ENCODE measurements at places on chromosomes 6 and 20.

DNA sequence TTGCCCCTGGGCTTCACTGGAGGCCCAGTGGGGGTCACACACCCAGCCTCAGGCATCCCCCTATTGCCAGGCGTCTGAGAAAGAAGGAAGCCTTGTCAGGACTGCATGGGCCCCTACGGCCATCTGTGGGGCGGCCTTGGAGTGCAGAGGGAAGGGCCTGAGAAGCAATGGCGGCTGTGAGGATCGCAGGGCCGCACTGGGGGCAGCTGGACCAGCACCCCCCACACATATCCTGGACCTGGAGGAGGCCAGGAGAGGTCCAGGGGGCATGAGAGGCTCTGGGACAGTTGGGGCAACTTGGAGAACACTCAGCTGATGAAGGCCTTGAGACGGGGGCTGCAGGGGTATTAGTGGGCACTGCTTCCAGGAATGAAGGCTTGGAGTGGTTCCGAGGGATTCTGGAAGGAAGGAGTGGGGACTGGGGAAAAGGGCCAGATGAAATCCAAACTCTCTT is 16.5 kb downstream of the MDFI start:
- DNase-seq: no peak

DNA sequence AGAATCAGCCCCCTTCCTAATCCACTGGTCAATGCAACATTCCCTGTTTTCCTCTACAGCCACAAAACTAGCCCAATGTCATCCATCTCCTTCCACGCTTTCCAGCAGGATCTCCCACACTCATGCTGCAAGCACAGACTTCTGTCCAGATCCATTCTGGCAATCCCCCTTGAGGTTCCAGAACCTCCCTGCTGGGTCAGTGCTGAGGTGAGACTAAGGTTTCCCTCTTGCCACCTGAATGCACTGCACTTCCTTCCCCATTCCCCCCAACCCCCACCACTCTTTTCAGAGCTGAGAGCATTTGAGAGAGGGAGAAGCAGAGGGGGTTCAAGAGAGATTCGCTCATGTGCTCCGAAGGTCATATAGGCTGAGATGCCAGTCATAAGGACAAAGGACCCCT is 43.9 kb downstream of the EBF4 start:
- DNase-seq: no peak

DNA sequence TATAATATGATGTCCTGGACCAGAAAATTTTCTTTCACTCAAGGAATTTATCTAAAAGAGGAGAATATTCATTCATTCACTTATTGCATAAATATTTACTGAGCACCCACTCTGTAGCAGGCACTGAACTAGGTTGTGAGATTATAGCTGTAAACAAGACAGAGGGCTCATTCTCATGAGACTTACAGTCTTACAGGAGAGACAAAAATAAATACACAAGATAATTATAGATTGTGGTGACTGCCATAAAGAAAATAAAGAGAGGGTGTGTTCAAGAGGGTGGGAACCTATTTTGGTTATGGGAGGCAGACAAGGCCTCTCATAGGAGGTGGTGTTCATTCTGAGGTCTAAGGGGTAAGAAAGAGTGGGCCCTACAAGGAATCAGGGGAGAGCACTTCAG is 109.9 kb upstream of the SUPT3H start:
- no peak for DNase-seq

DNA sequence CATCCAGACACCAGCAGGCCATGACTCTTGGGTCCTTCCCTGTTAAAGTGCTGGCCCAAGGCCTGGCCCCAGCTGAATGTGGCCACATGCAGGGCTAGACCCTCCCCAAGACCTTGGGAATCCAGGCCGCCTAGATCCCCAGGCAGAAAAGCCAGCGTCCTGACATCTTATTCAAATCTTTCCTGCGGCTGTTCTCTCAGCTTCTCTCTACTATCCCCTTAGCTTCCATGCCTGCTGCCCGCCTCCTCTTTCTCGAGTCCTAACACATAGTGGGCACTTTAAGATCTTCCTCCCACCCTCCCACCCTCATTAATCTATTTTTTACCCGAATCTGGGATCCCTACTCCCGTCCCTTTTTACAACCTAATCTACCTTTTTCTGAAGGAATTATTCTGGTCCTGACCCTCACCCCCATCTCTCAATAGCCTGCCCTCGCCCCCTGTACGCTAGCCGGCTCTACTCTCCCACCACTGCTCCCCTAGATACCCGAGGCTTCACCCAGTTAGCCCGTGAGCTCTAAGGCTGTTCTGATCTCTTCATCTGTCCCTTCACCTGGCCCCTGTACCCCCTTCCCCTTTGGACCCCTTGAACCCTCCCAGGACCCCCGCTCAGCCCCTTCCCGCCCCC is at the start of gene CCHCR1:
Gene CCHCR1, minus strand, starts transcription at position 290 of the 627 bp plus-strand sequence. Its CDS starts 202 bp downstream, at position 88.
- no peak for DNase-seq

DNA sequence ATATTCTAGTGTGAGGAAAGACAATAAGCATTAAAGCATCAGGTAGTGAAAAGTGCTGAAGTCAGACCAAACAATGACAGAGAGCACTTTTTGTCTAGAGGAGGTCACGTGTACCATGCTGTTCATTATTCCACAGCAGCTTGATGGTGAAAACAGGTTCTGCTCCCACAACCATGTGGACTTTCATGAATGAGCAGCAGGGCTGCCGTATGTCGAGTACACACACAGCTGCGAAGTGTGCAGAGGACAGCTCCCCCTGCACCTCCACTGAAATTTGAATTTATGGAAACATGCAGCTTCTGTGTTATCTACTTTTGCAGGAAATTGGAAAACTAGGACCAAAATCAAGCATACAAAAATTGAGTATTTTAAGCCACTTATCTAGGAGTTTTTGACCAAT is 85.3 kb downstream of the MAP7 start:
- DNase-seq: no peak

GRCh38 chr6:98384801-98385200 is 449.6 kb upstream of the POU3F2 start:
- no peak for DNase-seq

GRCh38 chr20:59703046-59703445 is 98.7 kb downstream of the PHACTR3 start:
- DNase-seq: no peak

GRCh38 chr6:84442208-84442607 is 214.8 kb upstream of the CEP162 start:
- DNase-seq: no peak

- DNase-seq: no peak
Observed at GRCh38 chr20:44742304-44743079, 3.2 kb upstream of the KCNK15 start.

DNA sequence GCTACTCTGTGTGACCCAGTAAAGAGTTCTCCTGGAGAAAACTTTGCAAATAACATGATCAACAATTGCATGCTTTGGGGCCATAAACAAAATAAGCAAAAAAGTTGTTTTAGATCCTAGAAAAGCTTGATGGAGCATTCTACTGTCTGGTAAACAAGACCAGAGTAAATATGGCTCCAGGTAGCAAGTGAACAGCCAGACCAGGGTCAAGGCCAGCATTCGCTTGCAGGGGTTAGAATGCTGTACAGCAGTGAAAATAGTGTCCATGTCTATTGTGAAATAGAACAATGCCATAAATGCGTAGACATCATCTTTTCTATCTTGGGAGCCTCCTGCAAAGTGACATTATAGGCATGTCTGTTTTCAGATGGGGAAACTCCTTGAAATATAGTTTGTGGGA is 216.7 kb downstream of the PLCB4 start:
- no peak for DNase-seq

- no peak for DNase-seq
Observed at GRCh38 chr20:47847884-47848485, 62.7 kb upstream of the SULF2 start.

GRCh38 chr6:43142101-43142500 is 29.0 kb upstream of the SRF start:
- DNase-seq: no peak

GRCh38 chr6:163943607-163944385 is 529.3 kb downstream of the QKI start:
- peak; percentile 82 for DNase-seq

DNA sequence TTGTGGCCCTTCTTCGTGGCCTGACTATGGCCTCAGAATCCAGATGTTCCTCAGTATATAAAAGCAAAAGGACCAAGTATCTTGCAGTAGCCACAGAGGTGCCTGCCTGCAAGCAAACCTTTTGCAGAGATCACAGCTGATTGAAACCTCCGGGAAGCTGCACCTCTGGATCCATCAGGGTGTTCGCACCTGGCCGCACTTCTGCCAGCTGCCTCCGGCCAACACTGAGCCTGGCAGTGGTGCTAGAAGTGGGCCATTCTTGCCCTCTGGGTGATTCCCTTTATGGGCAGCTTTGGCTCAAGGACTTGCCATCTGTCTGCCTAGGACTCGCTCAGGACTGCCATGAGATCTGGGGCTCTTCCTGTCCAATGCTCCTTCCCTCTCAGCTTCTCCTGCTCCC is 214.6 kb upstream of the ECI2 start:
- DNase-seq: no peak

GRCh38 chr6:163705923-163706322 is 291.4 kb downstream of the QKI start:
- no peak for DNase-seq

DNA sequence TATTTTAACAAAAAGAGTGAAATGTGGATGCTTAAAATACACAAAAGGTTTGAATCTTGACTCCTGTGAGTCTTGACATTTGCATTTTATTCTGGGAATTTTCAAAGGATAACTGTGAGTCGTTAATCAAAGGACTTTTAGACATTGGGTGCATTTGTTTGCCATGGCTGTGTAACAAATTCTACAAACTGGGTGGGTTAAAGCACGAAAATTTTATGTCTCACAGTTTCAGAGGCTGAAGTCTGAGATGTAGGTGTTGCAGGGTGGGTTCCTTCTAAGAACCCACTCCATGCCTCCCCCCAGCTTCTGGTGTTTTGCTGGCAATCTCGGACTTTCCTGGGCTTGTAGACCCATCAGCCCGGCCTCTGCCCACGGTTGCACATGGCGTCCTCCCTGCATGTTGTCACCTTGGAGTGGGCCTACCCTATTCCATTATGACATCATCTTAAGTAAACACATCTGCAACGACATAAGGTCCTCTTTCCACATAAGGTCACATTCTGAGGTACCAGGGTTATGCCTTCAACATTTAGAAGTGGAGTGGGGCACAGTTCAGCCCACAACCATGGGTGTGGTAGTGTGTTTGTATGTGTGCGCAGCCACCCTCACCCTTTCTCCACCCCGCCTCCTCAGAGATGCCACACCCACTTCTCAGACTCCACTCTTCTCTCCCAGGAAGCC is 113.1 kb downstream of the FOXA2 start:
- DNase-seq: no peak

GRCh38 chr6:54719633-54720032 is 126.9 kb upstream of the FAM83B start:
- no peak for DNase-seq

GRCh38 chr6:155313602-155314091 is 637 bp downstream of the TFB1M start:
- DNase-seq: no peak

GRCh38 chr6:156281266-156281665 is 495.9 kb upstream of the ARID1B start:
- DNase-seq: no peak

- no peak for DNase-seq
Observed at GRCh38 chr6:128870746-128871145, 12.2 kb upstream of the LAMA2 start.

Data from substantia nigra (tissue), 51 donors.